ENCODE measurements at places on chromosomes 4 and X.

GRCh38 chr4:17718471-17718870 is 63.0 kb downstream of the FAM184B start:
- no peak for DNase-seq

DNA sequence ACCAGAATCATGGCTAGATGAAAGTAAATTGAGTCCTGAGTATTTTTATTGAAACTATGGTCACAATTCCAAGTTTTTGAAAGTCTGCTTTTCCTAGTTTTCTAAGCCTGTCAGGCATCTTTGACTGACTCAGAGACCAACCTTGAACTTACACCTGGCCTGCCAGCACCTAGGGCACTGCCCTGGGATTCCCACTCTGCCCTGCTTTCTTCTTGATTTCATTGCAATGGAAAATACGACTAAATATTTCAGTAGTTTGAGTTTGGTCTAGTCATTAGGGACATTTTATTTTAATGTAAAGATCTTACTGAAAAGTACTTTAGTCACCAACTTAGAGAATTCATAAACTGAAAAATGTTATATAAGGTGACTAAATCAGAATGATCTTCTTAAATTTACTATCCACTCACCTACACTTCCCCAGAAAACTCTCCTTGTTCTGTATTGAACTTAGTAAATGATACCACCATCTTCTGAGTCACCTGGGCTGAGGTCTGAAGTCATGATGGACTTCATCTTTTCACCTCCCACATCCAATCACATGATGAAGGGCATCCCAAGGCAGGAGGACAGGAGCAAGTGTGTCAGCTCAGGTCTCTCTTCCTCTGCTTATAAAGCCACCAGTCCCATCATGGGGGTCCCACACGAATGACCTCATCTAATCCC is 11.6 kb upstream of the PYURF start:
- DNase-seq: no peak

GRCh38 chrX:69170319-69170718 is 5.1 kb upstream of the PJA1 start:
- DNase-seq: no peak

DNA sequence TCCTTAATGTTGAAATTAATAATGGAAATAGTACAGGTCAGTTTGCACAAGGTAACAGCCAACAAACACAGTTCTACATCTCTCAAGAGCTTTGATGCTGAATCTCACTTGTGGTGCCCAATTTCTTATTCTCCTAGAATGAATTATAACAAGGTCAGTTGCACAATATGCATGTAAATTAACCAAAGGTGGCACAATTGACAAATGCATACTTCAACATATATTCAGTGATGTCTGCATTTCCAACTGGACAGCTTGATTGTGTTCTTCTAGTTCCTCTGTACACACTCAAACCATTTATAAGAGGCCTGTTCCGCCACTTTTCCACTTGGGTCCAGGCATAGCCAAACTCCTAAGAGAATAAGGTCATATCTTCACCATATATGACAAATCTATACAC is 210.3 kb upstream of the EPHA5 start:
- no peak for DNase-seq

- no peak for DNase-seq
Observed at GRCh38 chrX:143081231-143081630, 55.5 kb downstream of the SPANXN4 start.

- DNase-seq: no peak
Observed at GRCh38 chr4:55675196-55675793, 39.2 kb upstream of the NMU start.

GRCh38 chr4:24877868-24878635 is 34.8 kb downstream of the CCDC149 start:
- DNase-seq: no peak

- no peak for DNase-seq
Observed at GRCh38 chr4:76767983-76768382, 130.0 kb downstream of the SOWAHB start.

DNA sequence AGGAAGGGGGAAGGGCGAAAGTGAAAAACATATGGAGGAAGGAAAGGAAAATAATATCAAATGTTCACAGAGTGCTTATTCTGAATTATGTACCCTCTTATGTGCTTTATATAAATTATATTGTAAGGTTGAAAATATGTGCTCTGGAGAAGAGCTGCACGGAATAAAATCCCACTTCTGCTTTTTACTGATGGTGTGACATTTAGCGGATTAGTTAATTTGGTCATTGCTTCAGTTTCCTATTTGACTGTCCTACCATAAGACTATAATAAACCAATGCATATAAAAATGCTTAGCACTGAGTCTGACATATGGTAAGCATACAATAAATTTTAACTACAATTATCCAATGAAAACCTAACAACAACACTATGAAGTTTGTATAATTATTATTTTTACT is 86.2 kb downstream of the NPFFR2 start:
- no peak for DNase-seq

All from hematopoietic multipotent progenitor cell treated with erythropoietin and hydrocortisone succinate and interleukin-3 and kit ligand, for 15 days (in vitro differentiated cells).